Endodermal cell (in vitro differentiated cells): ENCODE measurements at places on chromosomes 1 and 21. TPM values are rescaled to one million over a fixed set of nuclear protein-coding genes. Genes with fewer than 3 reads are reported as not detected.

GRCh38 chr1:65493802-65494201 lies 73.3 kb downstream of the LEPR start:
- H3K4me3 ChIP-seq, result no peak overlapping the region
- no peak for DNase-seq

- no peaks in the 10 kb centered on the region for H3K36me3 ChIP-seq
- H3K4me3 ChIP-seq, result no peak overlapping the region
- H3K27ac ChIP-seq, result no peak overlapping the region
- DNase-seq, result peak; percentile 67
- no peaks in the 10 kb centered on the region for H3K27me3 ChIP-seq
These were observed 65.1 kb upstream of the JUN start for GRCh38 chr1:58848818-58849411.

GRCh38 chr1:156480016-156480370 lies 20.6 kb downstream of the MEF2D start:
- H3K27me3 ChIP-seq, result no peaks in the 10 kb centered on the region
- peaks cover 2% of the 10 kb centered on the region for H3K4me1 ChIP-seq
- DNase-seq, result peak; percentile 76
- H3K4me3 ChIP-seq, result no peak overlapping the region
- H3K27ac ChIP-seq, result no peak overlapping the region

DNA sequence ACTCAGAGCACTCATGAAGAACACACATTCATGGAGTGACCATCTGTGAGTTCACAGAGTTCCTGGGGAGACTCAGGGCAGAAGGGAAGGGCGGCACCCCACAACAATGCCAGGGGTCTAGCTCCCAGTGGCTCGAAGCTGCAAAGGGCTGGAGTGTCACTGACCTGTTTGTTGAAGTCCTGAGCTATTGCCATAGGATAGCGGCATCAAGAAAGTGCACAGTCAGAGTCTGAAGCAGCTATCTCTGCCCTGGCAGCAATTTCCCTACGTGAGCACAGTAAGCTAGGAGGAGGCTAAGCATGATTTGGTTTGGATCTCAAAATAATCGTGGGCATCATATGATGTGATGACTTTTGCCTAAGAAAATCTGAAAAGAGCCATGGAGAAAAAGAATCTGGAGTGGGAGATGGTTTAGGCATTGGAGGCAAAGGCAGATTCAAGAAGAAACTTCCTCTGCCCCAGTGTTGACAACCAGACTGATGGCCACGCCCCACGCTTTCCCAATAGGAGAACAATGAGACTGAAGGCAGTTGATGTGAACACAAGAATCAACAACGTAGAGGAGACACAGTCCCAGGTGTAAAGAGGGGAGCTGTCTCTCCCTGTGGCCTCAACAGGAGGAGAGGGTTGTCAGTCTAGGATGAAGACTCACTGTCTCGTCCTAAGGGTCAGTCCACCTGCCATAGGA lies 100.0 kb upstream of the SLC25A33 start:
- H3K27ac ChIP-seq, result no peak overlapping the region
- H3K4me1 ChIP-seq, result peaks cover 32% of the 10 kb centered on the region
- no peaks in the 10 kb centered on the region for H3K36me3 ChIP-seq
- no peak overlapping the region for H3K4me3 ChIP-seq
- DNase-seq, result no peak

DNA sequence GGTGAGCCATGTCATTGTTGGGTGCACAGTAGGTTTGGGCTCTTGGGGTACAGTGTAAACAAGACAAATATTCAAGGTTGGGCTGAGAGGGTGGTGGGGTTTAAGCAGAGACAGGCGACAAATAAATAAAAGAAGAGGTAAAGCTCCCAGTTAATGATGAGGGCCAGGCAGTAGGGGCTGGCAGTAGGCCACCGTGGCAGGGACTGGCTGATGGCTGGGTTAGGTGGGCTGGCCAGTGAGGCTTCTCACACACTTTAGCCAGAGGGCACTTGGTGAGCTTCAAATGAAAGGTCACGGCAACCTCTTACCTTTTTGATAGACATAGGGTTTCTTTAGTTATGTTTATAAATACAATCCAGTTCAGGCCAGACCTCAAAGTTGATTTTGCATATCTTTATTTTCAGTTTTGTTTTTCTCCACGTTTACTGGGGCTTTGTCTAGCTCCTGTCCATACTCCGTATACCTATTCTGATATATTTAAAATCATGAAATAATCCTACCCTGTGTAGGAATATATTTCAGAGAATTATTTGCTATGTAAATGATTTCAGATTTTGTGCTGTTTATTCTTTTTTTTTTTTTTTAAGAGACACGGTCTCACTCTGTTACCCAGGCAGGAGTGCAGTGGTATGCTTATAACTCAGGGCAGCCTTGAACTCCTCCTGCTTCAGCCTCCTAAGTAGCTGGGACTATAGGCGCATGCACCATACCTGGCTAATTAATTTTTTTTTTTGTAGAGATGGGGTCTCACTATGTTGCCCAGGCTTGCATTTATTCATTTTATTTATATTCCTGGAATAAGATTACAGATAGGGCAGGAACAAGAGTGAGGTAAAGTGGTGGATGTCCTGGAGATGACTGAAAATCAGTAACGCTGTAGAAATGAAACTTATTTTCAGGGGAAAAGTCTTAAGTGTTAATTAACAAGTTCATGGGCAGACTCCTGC lies 122.7 kb downstream of the RYR2 start:
- H3K4me1 ChIP-seq, result no peaks in the 10 kb centered on the region
- DNase-seq, result no peak
- H3K27ac ChIP-seq, result no peak overlapping the region
- no peaks in the 10 kb centered on the region for H3K27me3 ChIP-seq
- no peak overlapping the region for H3K4me3 ChIP-seq

DNA sequence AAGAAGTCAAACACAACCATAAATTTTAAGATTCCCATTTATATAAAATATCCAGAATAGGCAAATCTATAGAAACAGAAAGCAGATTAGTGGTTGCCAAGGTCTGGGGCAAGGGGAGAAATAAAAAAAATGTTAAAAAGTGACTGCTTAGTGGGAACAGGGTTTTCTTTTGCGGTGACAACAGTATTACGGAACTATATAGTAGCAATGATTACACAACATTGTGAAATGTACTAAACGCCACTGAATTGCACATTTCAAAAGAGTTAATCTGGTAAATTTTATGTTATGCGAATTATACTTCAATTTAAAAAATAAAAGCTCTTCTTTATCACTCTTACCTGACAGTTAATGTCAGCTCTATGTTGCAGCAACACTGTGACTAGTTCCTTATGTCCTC lies 105.2 kb downstream of the ACBD6 start:
- DNase-seq, result no peak
- H3K27ac ChIP-seq, result no peak overlapping the region
- H3K36me3 ChIP-seq, result peaks cover 3% of the 10 kb centered on the region
- no peaks in the 10 kb centered on the region for H3K4me1 ChIP-seq
- no peak overlapping the region for H3K4me3 ChIP-seq

DNA sequence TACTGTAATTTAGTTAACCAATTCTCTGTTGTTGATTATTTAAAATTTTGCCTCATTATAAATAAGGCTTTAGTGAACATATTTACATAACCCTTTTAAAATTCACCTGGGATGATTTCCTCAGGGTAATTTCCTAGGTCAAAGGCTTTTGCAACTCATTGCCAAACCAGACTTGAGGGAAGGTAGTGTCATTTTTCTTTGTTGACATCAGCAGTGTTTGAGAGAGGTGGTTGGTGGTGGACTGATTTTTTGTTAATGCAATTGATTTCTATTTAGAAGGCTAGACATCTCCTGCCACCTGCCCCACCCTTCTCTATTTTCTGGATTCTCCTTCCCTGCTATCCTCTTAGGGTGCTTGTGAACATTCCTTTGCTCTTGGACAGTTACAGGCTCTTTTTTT lies 116.8 kb downstream of the HHAT start:
- H3K4me1 ChIP-seq, result no peaks in the 10 kb centered on the region
- no peak overlapping the region for H3K4me3 ChIP-seq
- no peak overlapping the region for H3K27ac ChIP-seq
- H3K27me3 ChIP-seq, result peaks cover 8% of the 10 kb centered on the region

DNA sequence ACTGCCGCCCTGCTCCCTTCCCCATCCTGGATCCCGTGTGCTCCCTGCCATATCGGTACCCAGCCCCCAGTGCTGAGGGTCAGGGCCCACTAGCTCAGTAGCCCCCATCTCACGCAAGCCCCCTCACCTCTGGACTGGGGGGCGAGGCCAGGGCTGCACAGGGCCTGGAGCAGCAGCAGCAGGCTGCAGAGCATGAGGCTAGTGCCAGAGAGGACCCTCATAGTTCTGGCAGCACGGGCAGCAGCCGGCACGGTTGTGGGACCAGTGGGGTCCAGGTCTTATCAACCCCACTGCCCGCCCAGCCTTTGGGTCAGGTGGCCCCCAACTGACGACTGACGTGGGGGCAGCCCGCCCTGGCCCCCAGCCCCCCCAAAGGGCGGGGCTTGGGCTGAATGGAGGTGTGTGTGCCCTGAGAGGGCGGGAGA lies at the start of gene MATN1:
TSS of gene MATN1 (minus strand) at position 255 of the 425 bp plus-strand sequence. CDS start at position 221, 34 bp downstream.
- H3K36me3 ChIP-seq, result no peaks in the 10 kb centered on the region
- H3K4me1 ChIP-seq, result no peaks in the 10 kb centered on the region
- no peaks in the 10 kb centered on the region for H3K27me3 ChIP-seq
- no peak within 1 kb of the TSS for H3K4me3 ChIP-seq

GRCh38 chr1:21650400-21650799 lies 18.8 kb downstream of the RAP1GAP start:
- no peak for DNase-seq
- H3K36me3 ChIP-seq, result no peaks in the 10 kb centered on the region
- H3K4me1 ChIP-seq, result peaks cover 4% of the 10 kb centered on the region
- H3K4me3 ChIP-seq, result no peak overlapping the region

DNA sequence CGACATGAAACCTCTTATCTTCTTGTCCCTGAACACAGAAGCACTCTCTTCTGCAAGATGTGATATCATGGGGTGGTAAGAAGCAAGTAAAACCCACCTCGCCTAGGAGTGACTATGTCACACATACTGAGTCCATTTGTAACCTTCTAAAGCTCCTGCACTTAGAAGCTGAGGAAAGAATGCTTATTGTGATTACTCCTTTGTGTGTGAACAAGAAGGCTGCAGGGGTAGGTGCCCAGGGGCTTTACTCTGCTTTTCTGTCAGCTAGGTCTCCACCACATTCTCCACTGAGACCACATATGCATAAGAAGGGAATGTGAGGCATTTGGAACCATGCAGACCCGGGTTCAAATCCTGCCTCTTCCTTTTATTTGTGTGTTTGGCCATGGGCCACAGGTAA lies 144.3 kb downstream of the DMRTA2 start:
- no peaks in the 10 kb centered on the region for H3K36me3 ChIP-seq
- DNase-seq, result no peak
- H3K4me1 ChIP-seq, result no peaks in the 10 kb centered on the region
- no peaks in the 10 kb centered on the region for H3K27me3 ChIP-seq
- no peak overlapping the region for H3K4me3 ChIP-seq

- H3K4me1 ChIP-seq, result peaks cover 15% of the 10 kb centered on the region
- H3K27ac ChIP-seq, result peak overlapping the region; percentile 66
- no peaks in the 10 kb centered on the region for H3K36me3 ChIP-seq
- no peak for DNase-seq
These were observed 395 bp downstream of the SLC9A1 start for GRCh38 chr1:27154469-27154990.

DNA sequence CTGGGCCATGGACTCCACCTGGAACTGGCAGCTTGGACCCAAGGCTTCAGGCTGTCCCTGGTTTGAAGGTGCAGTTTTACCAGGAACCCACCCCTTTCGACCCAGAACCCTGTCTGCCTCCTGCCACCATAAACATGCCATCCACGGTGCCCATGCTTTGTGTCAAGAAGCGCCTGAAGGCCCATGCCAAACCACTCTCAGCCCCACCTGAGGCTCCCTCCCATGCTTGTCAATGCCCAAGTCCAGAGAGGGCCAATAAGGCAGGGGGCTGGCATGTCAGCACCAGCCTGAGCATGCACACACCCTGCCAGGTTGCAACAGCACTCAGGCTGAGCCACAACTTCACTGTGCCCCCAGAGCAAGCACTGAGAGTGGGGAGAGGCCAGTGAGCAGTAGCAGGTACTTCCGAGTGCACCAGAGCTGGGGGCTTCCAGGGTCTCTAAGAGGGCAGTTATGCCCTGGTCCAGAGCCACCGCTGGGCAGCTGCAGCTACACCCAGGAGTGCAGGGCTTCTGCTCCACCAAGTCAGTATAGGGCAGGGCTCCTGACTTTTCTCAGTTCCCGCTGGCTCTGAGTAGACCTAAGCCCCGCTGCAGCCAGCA lies 1256.0 kb downstream of the AMY1C start:
- H3K27ac ChIP-seq, result no peak overlapping the region
- no peak for DNase-seq
- no peak overlapping the region for H3K4me3 ChIP-seq
- no peaks in the 10 kb centered on the region for H3K36me3 ChIP-seq
- no peaks in the 10 kb centered on the region for H3K27me3 ChIP-seq

DNA sequence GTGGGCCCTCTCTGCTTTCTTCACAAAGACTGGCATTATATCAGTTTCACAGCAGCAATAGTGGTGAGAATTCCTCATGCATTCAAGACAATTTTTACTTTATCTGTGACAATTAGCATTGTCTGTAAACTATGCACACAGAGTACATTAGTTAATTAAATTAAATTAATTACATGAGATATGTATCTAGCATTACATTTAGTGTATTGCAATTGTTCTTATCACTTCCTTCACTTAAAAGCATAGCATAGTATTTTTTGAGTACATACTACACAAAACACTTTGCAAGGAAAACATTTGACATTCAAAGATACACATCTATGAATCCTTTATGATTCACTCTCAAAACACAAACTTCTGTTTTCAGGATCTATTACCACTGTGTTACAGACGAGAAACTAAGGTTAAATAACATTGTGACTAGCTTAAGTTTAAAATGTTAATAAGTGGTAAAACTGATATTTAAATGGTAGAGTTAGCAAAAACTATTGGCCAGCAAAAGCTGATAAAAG lies 1542.6 kb downstream of the PLA2G4A start:
- H3K27me3 ChIP-seq, result no peaks in the 10 kb centered on the region
- no peak for DNase-seq
- no peaks in the 10 kb centered on the region for H3K36me3 ChIP-seq
- no peaks in the 10 kb centered on the region for H3K4me1 ChIP-seq

DNA sequence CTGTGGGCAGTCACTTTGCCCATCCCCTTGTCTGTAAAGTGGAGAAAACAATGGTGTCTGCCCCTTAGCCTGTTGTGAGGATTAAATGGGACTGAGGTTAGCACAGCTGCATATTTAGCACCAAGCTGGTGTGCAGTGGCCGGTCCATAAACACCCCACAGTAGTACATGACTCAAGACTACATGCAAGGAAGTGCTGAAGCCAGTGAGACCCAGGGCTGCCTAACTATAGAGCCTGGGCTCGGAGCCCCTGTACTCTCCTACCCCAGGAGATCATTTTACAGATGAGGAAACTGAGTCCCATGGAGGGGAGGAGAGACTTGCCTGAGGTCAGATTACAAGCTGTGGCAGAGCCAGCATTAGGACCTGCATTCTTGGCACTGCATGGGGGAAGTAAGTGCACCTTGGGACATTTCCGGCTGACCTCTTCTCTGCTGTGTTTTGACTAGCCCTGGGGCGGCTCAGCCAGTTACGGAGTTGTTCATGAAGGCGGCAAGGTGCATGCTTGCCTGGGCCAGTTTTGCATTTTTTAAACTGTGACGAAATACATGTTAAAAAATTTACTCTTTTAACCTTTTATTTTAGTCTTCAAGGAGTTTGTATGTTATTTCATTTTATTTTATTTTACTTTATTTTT lies 3.2 kb downstream of the SERINC2 start:
- DNase-seq, result no peak
- H3K27ac ChIP-seq, result no peak overlapping the region
- H3K4me1 ChIP-seq, result peaks cover 5% of the 10 kb centered on the region
- peaks cover 15% of the 10 kb centered on the region for H3K27me3 ChIP-seq
- no peaks in the 10 kb centered on the region for H3K36me3 ChIP-seq

Gene SLC5A9
- 114 to 295 TPM (median 115 TPM) in 3 replicates for total RNA-seq

Gene F13B
- not detected in 3 replicates for total RNA-seq

Gene HMGCS2
- not detected in 3 replicates for total RNA-seq

Gene IPP
- total RNA-seq, result 13.3 and 14.9 TPM in 2 replicates

Gene LMX1A
- 0.13 to 2.7 TPM (median 0.21 TPM) in 3 replicates for total RNA-seq

Gene AMY1C
- not detected in 3 replicates for total RNA-seq

Gene PCP4
- 0.43 and 0.44 TPM in 2 replicates for total RNA-seq

Gene ESRRG
- total RNA-seq, result 4.7 and 5.1 TPM in 2 replicates

Gene NMNAT2
- 1.5 to 2.1 TPM (median 1.7 TPM) in 3 replicates for total RNA-seq
